ENCODE measurements at places on chromosomes 5 and 9. TPM values are rescaled to one million over a fixed set of nuclear protein-coding genes. Genes with fewer than 3 reads are reported as not detected.

The NEURL1B gene
- total RNA-seq = 0.64 TPM

The P4HA2 gene
- total RNA-seq = 0.74 TPM

The ITK gene
- 340 TPM for total RNA-seq

The PGM5 gene
- total RNA-seq = not detected

The CCL21 gene
- not detected for total RNA-seq

The KCNV2 gene
- total RNA-seq = not detected

The PCDHGB5 gene
- total RNA-seq = not detected

The CEMIP2 gene
- total RNA-seq = 39.7 TPM

The AFAP1L1 gene
- total RNA-seq = not detected

The QRFP gene
- not detected for total RNA-seq

The MCIDAS gene
- not detected for total RNA-seq

The RFESD gene
- 9.7 TPM for total RNA-seq

The C5orf34 gene
- 16.3 TPM for total RNA-seq

The ARHGEF39 gene
- 28.9 TPM for total RNA-seq

The GAPT gene
- not detected for total RNA-seq

The GGTA1 gene
- not detected for total RNA-seq

The EIF4E1B gene
- not detected for total RNA-seq

The SCAI gene
- 11.8 TPM for total RNA-seq

The ARSK gene
- 4.5 TPM for total RNA-seq

The HSD17B3 gene
- not detected for total RNA-seq

The MAMDC4 gene
- total RNA-seq = 15.9 TPM

The MAPKAP1 gene
- total RNA-seq = 57.4 TPM

The CHSY3 gene
- total RNA-seq = not detected

The TMEM232 gene
- total RNA-seq = 0.31 TPM

The FOXD4L3 gene
- total RNA-seq = not detected

The GALNT12 gene
- total RNA-seq = 13.5 TPM

The IL4 gene
- total RNA-seq = not detected

The CMBL gene
- total RNA-seq = 2.2 TPM

The IFNA2 gene
- total RNA-seq = not detected

The TNFSF15 gene
- 0.74 TPM for total RNA-seq

The MGAT4B gene
- total RNA-seq = 59.9 TPM

The PDLIM4 gene
- total RNA-seq = not detected

The SPINK7 gene
- total RNA-seq = not detected

The STRBP gene
- total RNA-seq = 27.6 TPM

The SMIM32 gene
- total RNA-seq = not detected

The ANKRD31 gene
- total RNA-seq = 0.35 TPM

The GCNT4 gene
- total RNA-seq = 2.4 TPM

The SMC2 gene
- total RNA-seq = 62.0 TPM

The PLAC8L1 gene
- total RNA-seq = 0.36 TPM

The PDZD2 gene
- total RNA-seq = 0.25 TPM

The SPINK1 gene
- total RNA-seq = not detected

The PCDHGA4 gene
- total RNA-seq = not detected
